Activated T-helper 1 cell treated with anti-CD3 and anti-CD28 coated beads, Interleukin-2, amount 50 U/mL, for 16 hours (primary cell): ENCODE measurements at places on chromosomes 6 and 20.
A peak's percentile ranks its signal among the peaks of the same experiment; 100 is the strongest.

DNA sequence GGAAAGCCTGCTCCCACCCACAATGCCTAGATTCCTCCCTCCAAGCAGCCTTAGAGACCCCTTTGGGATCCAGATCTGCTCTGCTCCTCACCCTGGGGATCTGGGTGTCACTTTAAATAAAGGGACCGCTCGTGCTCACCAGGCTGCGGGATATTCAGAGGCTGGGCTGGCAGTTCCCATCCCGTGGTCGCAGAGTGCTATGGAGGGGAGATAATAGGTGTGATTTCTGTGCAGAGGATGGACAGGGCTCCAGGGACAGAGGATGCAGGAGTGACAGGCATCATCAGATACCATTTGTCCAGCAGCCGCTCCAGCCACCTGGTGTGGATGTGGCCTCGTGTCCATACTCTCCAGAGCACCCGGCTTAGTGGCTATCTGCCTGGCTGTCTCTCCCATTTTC, 415.9 kb upstream of the SULF2 start:
- no peak for DNase-seq

DNA sequence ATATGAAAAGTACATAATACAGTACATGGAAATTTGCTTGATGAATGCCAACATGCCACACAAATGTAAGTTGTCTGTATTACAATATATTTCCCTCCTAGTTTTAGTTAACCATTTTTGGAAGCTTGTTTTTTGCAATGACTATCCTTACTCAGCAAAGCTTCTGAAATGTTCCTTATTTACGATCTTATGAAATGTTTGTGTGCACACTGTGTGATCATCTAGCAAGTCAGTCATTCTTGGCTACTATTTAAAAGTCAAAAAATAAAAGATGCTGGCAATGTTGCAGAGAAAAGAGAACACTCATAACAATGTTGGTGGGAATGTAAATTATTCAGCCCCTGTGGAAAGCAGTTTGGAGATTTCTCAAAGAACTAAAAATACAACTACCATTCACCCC, 33.8 kb downstream of the SUMO4 start:
- no peak for DNase-seq

GRCh38 chr20:1266167-1266973, at the start of gene SNPH:
SNPH (plus strand) TSS chr20:1266294; CDS start chr20:1296240, 29,946 bp downstream.
- DNase-seq, result peak; percentile 53

DNA sequence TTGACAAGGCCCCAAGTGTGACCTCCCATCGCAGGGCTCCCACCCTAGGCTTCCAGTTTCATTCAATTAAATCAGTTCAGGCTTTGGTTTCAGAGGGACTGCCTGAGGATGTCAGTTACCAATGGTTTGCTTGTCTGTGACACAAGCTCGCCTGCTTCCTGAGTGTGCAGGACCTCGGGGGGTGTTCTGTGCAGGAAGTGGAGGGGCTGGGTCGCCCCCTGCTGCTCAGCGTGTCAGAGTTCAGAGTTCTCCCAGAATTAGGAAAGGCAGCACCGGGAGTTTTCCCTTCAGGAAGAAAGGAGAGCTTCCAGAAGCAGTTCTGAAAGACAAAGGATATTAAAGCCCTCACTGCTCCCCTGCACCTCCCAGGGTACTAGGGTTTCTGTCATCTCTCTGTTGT, 50.8 kb upstream of the TGM3 start:
- no peak for DNase-seq

- no peak for DNase-seq
These were observed 352.9 kb downstream of the ESR1 start for GRCh38 chr6:152160346-152160745.

GRCh38 chr6:118902726-118903125, 8.8 kb downstream of the ASF1A start:
- no peak for DNase-seq

- no peak for DNase-seq
These were observed 3.1 kb downstream of the SYNJ2 start for GRCh38 chr6:157984686-157985225.

GRCh38 chr20:58297394-58297793, 12.1 kb upstream of the RAB22A start:
- DNase-seq, result no peak

DNA sequence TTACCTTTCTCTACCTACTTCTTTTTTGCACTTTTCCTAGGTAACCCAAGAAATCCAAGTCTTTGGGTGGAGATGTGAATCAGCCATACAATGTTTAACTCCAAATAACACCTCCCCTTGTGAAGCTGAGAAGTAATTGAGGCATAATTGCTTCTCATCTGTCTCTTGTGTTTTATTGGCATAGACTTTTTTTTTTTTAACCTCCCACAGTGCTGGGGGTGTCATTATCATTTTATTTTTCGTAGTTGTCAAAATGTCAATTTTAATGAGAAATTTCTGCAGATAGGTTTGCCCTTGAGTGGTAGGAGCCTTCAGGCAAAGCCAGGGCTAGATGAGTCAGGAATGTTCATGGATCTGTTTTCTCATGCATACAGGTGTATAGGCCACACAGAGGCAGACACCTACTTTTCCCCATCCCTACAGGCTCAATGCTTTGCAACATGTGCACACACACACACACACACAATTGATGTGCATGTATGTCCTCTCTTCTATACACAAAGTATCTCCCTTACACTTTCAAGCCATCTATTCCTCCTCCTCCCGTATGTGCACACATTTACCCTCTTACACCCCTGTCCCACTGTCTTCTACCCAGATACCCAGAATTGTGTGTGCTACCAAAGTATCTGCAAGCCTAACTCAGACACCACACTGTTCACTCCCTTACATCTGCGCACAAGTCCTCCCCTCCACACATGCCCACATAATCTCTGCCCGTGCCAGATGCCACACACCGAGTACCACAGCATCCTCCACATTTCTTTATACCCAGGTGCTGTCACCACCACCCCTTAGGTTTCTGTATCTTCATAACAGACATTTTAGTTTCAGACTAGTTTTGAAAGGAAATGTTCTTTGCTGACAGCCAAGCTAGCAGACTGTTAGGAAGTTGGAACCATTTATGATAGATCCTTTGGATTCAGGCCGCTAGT, 22.0 kb downstream of the RALY start:
- DNase-seq, result no peak

DNA sequence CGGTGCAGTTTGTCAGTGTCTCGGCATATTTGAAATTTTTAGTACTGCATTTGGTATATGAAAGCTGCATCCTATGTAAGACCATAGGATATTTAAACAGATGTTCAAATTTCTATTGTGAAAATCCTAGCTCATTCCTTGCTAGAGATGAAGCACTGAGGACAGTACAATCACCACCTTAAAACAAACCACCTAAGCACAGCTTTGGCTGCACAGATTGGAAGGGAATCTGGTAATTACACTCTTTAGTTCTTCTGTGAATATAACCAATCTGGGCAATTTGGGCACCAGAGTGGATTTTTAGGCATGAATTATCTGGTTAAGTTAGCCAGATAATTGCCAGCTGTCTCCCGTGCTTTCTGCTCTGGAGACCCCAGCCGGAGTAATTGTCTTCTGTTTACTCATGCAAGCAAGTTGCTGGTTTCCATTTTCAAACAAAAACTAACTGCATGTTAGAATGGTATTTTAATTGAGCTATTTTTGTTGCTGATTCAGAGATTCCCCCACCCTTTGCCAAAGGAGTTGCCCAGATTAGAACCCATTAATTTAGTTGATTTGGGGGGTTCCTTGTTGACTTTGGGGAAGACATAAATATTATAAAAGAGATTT, 36.9 kb downstream of the E2F3 start:
- DNase-seq, result no peak

DNA sequence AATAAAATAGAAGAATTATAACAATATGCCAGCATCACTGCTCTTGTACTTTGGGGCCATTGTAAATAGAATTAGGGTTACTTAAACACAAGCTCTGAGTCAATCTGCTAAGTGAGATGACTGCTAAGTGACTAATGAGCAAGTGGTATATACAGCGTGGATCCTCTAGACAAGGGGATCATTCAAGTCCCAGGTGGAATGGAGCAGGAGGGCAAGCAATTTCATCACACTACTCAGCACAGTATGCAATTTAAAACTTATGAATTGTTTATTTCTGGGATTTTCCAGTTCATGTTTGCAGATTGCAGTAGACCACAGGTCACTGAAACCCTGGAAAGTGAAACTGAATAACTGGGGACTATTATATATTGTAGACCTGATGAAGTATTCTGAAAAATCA, 235.3 kb downstream of the BTBD3 start:
- DNase-seq, result no peak

GRCh38 chr6:109082188-109082577, 12.5 kb downstream of the SESN1 start:
- no peak for DNase-seq

GRCh38 chr6:128168244-128168643, 267.4 kb upstream of the THEMIS start:
- no peak for DNase-seq

- DNase-seq, result no peak
These were observed 51.9 kb upstream of the MRPS10 start for GRCh38 chr6:42269553-42269952.

- no peak for DNase-seq
These were observed 518 bp downstream of the PEX6 start for GRCh38 chr6:42978487-42978838.

GRCh38 chr6:144989319-144990107, 704.4 kb downstream of the UTRN start:
- no peak for DNase-seq

GRCh38 chr6:152353440-152353839, 283.7 kb downstream of the SYNE1 start:
- no peak for DNase-seq
